ENCODE measurements at places on chromosomes 2 and 18. TPM values are rescaled to one million over a fixed set of nuclear protein-coding genes. Genes with fewer than 3 reads are reported as not detected.

TLX2 gene
- 0.12 TPM for total RNA-seq

DNA sequence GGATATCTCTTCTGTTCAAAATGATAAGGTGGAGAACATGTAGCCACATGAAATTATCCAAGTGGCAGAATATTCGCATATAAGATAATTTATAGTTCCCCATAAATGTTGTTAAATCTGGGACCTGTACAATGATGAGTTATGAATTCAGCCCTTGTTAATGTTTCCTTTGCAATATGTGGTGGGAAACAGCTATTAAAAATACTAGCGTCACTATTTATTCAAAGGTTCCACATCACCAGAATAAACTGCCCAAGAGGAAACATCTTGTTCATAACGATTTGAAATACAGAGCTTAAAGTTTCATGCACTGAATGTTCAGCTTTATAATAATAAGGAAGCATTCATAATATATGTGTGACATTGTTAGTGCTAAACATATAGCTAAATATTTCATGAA, 223.9 kb upstream of the TCF4 start:
- no peak for DNase-seq

DNA sequence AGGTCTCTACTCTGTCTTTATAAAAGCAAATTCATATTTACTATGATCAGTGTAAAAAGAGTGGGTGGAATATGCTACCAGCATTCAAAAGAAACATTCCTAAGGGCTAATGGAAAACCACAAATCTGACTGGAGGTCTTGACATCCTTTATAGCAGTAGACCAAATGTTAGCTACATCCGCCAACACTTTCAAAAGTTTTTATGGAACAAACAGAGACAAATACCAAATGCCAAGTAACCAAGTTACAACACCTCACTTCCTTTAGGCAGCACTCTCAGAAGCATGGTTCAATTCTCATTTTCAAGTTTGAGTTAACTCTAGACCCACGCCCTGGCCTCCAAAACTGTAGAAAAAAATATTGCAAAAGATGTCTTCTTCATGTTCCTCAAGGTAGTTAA, 78.3 kb upstream of the SETBP1 start:
- no peak for DNase-seq

GRCh38 chr2:174145827-174146226, 102.5 kb downstream of the OLA1 start:
- no peak for DNase-seq

AQP12A gene
- not detected for total RNA-seq

DNA sequence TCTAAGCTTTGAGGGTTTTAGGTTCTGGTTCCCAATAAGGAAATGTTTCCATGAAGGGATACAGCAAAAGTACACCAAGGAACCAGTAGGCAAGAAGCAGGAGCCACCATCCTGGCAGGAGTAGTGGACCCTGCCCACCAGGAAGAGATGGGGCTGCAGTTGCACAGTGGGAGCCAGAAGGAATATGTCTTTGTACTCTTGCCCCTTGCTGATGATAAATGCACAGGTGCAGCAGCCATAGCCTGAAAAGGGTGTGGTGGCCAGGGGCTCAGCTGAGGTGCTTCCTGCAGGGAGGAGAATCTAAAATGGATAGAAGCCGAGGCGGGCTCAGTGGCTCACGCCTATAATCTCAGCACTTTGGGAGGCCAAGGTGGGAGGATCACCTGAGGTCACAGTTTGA, 27.5 kb downstream of the TMEM127 start:
- no peak for DNase-seq

C2orf92 gene
- 4.8 TPM for total RNA-seq

- peak; percentile 77 for DNase-seq
Observed at GRCh38 chr2:218292048-218293014, at the start of gene TMBIM1. TMBIM1 (minus strand) TSS chr2:218292503; CDS start chr2:218282141, 10,362 bp downstream.

RAD51AP2 gene
- total RNA-seq = not detected

- no peak for DNase-seq
Observed at GRCh38 chr2:36461039-36461681, 105.6 kb downstream of the CRIM1 start.

UGT1A4 gene
- 5.2 TPM for total RNA-seq

COL4A3 gene
- total RNA-seq = 16.0 TPM

APOB gene
- total RNA-seq = 14.8 TPM

DNA sequence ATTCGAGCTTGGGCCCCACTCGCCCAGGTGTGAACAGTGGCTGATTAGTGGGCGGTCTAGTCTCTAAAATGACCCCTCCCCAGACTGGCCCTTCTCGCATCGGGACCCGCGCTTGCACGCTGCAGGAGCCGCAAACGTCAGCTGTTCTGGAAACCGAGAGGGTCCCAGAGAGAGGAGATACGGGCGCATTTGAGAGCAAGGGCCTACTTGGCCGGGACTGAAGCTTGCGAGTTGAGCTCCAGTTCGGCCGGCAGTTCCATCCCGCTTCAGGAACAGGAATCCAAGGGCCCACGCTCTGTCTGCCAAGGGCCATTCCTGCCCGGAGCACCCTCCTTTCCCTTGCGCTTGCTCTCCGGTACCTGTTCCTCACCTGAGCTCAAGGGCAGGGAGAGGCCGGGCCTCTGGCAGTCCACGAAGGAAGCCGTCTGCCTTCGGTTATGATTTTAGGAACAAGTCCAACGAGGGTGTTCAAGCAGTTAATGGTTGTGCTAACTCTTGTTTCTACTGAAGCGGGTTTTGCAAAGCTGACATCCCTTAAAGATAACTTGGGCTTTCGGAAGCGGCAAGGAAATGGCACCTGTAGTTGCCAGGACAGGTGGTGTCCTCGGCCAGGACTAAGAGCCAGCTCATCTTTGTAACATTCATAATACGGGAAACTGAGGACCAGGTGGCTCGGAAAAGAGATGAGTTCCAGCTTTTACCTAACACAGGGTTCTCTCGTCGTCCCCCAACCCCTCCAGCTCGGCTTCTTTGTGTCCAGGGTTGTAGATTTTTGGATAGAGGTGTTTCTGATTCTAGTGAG, 3.9 kb upstream of the DLX1 start:
- DNase-seq = no peak

DNA sequence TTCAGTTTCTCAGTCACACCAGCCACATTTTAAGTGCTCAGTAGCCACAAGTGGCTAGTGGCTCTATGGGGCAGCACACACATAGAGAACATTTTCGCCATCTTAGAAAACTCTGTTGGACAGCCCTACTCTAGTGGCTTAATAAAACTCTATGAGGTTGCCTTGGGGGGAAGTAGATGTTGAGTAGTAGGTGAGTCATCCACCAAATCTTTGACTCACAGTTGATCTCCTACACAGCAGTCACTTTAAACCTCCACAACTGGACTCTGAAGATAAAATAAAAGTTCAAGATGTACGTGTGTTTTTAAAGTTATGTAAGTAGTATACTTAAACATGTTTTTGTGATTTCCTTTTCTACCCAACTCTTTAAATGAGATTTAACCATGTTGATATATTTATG, 379.0 kb downstream of the SETBP1 start:
- no peak for DNase-seq

- DNase-seq = no peak
Observed at GRCh38 chr2:124437811-124438210, 412.7 kb downstream of the CNTNAP5 start.

DNA sequence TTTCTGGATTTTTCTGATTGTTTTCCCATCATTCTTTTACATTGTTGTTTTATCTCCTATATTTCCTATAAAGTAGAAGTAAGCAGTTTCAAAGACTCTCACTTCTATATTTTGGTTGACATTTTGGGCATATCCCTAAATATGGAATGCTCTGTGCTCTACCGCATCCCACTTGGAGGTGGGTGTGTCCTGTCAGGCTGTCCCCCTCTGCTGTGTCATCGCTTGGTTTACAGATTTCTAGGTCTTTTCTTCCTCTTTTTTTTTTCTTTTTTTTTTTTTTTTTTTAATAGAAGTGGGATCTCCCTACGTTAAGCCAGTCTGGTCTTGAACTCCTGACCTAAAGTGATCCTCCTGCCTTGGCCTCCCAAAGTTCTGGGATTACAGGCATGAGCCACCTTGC, 13.3 kb downstream of the DGKD start:
- DNase-seq = no peak

DNA sequence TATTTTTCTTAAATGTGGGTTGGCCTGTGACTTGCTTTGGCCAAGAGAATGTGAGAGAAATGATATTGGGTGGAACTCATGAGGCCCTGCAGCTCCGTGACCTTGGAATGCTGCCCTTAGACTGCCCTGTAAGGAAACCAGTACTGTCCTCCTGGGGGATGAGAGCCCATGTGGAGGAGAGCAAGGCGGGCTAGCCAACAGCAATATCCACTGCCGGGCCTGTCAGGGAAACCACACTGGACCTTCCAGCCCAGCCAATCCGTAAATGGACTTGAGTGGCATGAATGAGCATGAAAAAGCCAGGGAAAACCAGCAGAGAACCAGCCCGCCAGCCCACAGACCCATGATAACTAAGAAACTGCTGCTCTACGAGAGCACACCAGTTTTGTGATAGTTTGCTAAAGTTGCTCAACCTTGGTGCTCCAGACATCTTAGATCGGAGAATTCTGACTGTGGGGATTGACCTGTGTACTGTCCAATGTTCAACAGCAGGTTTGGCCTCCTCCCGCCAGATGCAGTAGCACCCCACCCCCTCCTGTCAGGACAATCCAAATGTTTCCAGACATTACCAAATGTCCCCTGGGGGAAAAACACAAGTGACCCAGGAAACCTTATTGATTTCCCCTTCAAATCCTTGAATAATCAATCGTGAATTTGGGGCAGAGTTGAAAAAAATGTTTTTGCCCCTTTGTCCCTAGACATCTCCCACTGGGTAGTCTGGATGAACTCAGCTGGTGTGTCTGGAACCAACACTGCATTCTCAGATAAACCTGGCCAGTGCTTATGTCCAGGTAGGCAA, 27.2 kb downstream of the ALPK2 start:
- no peak for DNase-seq

Measured in mucosa of gallbladder (tissue), 1 donor.